Prostate gland (tissue), 2 donors: ENCODE measurements at places on chromosomes 2 and 18. TPM values are rescaled to one million over a fixed set of nuclear protein-coding genes. Genes with fewer than 3 reads are reported as not detected.

ATP5F1A gene
- total RNA-seq, result 457 TPM

POLE4 gene
- 17.2 TPM for total RNA-seq

BOLL gene
- not detected for total RNA-seq

C2orf49 gene
- total RNA-seq, result 13.1 TPM

CAPN10 gene
- total RNA-seq, result 68.4 TPM

- H3K27ac ChIP-seq, result no peak overlapping the region
- no peaks in the 10 kb centered on the region for H3K4me1 ChIP-seq
- H3K36me3 ChIP-seq, result no peaks in the 10 kb centered on the region
- H3K27me3 ChIP-seq, result no peaks in the 10 kb centered on the region
- no peak for DNase-seq
- no peak overlapping the region for H3K4me3 ChIP-seq
These were observed 26.6 kb downstream of the LRP1B start for GRCh38 chr2:142104134-142104758.

DNA sequence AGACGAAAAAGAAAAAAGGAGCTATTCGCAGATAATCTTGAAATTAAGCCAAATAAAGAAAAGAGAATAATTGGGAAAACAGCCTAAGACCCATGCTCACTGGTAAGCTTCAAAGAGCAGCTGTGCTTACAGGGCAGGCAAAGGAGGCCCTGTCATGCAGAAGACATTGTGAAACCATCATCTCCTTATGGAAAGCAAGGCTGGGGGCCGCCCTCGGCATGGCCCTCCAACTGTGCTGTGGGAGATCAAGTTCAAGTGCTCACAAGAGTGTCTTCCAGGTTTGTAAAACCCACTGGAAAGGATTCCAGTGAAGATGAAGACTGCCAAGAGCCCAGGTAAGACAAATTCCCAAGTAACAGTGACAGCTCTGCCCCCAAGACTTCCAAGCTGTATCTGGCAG, 32.2 kb downstream of the ACVR1 start:
- no peak overlapping the region for H3K27ac ChIP-seq
- no peaks in the 10 kb centered on the region for H3K27me3 ChIP-seq
- no peaks in the 10 kb centered on the region for H3K4me1 ChIP-seq
- H3K36me3 ChIP-seq, result no peaks in the 10 kb centered on the region

DNA sequence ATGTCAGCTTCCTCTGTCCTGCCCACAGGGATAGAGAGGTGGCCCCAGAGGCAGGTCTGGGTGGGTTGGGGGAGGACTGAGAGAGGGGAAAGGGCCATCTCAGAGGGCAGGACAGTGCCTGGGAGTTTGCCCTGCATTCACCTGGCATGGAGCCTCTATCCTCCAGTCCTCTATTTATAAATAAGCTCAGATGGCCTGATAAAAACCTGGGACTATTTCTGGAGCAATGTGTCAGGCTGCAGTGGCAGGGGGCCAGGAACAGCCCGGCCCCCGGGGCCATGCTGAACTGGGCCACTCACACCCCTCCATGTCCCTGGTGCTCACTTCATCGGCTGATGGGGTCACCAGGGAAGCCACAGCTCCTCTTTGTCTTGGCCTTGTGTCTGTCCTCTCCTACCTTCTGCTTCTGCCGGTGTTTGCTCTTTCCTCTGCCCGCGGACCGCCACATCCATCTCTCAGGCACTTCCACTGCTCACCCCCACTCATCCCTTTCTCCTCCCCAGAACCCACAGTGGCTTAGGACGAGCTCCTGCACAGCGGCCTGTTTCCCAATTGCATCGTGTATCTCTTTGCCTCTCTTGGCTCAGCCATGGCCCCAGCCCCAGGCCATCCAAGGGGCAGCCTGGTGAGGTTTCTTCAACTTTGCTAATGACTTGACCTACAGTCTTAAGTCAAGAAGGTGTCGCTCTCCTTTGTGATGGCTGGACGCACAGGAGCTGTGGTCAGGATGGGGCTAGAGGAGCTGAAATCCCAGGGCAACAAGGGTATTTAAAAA, 38.8 kb downstream of the SCTR start:
- H3K4me3 ChIP-seq, result no peak overlapping the region
- H3K36me3 ChIP-seq, result no peaks in the 10 kb centered on the region
- no peaks in the 10 kb centered on the region for H3K27me3 ChIP-seq
- H3K27ac ChIP-seq, result no peak overlapping the region
- no peaks in the 10 kb centered on the region for H3K4me1 ChIP-seq

DNA sequence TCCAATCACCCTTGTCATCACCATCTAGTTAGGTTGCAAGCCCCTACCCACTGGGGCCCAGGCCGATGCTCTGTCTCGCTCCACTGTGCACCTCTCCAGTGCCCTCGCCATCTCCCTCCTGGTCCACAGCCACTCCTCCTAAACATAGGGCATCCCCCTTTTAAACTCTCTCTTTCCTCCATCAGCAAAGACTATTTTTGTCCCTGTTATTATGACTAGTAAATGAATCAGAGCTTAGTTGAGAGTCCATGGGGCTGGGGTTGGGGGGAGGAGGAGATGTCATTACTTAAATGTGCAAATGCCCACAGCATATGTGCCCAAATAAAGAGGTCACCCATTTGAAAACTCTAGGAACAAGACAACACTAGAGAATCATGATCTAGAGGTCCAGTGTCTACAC, 167.4 kb downstream of the TRABD2A start:
- H3K27me3 ChIP-seq, result no peaks in the 10 kb centered on the region
- no peak overlapping the region for H3K4me3 ChIP-seq
- H3K4me1 ChIP-seq, result no peaks in the 10 kb centered on the region
- no peak for DNase-seq

- H3K27ac ChIP-seq, result no peak overlapping the region
- no peak for DNase-seq
- no peaks in the 10 kb centered on the region for H3K4me1 ChIP-seq
- H3K4me3 ChIP-seq, result no peak overlapping the region
These were observed 197.1 kb downstream of the SMAD7 start for GRCh38 chr18:48753691-48754090.

- H3K27ac ChIP-seq, result no peak overlapping the region
- H3K4me3 ChIP-seq, result no peak overlapping the region
- H3K4me1 ChIP-seq, result no peaks in the 10 kb centered on the region
These were observed 142.9 kb upstream of the MEX3C start for GRCh38 chr18:51340332-51340731.

GRCh38 chr2:177625744-177626650, 233.4 kb downstream of the AGPS start:
- DNase-seq, result no peak
- no peak overlapping the region for H3K27ac ChIP-seq
- no peaks in the 10 kb centered on the region for H3K36me3 ChIP-seq
- H3K4me1 ChIP-seq, result no peaks in the 10 kb centered on the region
- no peaks in the 10 kb centered on the region for H3K27me3 ChIP-seq
- H3K4me3 ChIP-seq, result no peak overlapping the region

- H3K4me3 ChIP-seq, result no peak overlapping the region
- H3K27ac ChIP-seq, result no peak overlapping the region
- no peaks in the 10 kb centered on the region for H3K36me3 ChIP-seq
- H3K27me3 ChIP-seq, result peaks cover 3% of the 10 kb centered on the region
These were observed 254.4 kb downstream of the ZNF521 start for GRCh38 chr18:25097569-25098056.

DNA sequence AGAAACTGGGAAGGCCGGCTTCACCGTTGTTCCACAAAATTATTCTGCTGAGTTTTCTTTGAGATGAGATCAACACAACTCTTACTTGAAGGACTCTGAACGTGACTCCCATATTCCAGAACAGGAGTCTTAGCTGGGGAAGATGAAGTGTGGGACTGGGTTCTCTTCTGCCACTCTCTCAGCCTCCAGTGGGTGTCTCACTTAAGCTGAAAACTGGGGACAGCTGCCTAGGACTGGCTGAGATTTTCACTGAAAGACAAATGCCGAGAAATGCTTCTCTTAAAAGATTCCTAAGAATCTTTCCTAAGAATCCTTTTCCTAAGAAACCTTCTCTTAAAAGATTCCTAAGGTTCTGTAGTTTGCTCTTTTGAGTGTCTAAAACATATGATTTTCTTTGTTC, 156.6 kb upstream of the LHCGR start:
- no peaks in the 10 kb centered on the region for H3K36me3 ChIP-seq
- DNase-seq, result no peak
- no peak overlapping the region for H3K27ac ChIP-seq
- H3K4me1 ChIP-seq, result no peaks in the 10 kb centered on the region

GRCh38 chr2:62467475-62468321, 38.3 kb downstream of the TMEM17 start:
- DNase-seq, result no peak
- no peaks in the 10 kb centered on the region for H3K4me1 ChIP-seq
- no peaks in the 10 kb centered on the region for H3K27me3 ChIP-seq
- H3K4me3 ChIP-seq, result no peak overlapping the region
- H3K27ac ChIP-seq, result no peak overlapping the region

GRCh38 chr2:20562540-20563225, 88.2 kb downstream of the HS1BP3 start:
- no peaks in the 10 kb centered on the region for H3K36me3 ChIP-seq
- no peak overlapping the region for H3K27ac ChIP-seq
- no peaks in the 10 kb centered on the region for H3K27me3 ChIP-seq
- H3K4me1 ChIP-seq, result no peaks in the 10 kb centered on the region

DNA sequence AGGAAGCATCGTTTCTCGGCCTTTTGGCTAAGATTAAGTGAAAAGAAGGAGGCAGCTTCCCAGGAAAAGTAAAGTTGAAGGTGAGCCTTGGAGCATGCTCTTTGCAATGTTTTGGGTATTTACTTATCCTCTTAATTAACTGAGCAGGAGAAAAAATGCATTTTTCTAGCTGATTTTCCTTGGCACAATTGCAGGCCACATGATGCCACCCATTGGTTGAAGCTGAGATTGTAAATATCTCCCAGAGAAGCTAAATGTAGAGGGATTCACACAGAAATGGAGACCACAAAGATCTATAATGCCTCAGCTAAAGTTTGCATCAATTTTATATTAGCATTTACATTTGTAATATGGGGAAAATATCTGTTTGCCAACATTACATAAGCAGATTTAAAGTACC, 294.1 kb downstream of the KCNS3 start:
- no peaks in the 10 kb centered on the region for H3K36me3 ChIP-seq
- H3K4me1 ChIP-seq, result no peaks in the 10 kb centered on the region
- no peak overlapping the region for H3K4me3 ChIP-seq
- DNase-seq, result no peak
- H3K27ac ChIP-seq, result no peak overlapping the region

DNA sequence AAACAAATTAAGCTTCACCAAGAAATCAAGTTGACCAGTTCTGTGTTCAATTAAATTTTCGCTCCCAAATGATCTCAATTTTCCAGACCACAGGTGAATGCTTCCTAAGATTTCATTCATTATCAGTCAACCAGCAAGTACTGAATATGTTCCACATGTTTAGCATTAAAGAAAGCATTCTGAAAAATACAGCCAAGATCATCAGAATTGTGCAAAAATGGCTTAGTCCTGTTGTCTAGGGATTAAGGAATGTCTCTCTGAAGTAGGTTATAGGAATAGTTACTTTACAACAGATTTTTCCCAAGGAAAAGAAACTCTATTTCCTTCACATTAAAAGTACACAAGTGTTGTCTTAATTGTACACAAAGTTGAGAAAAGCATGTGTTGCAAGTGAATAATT, 69.2 kb downstream of the NRXN1 start:
- H3K4me3 ChIP-seq, result no peak overlapping the region
- DNase-seq, result no peak
- H3K4me1 ChIP-seq, result no peaks in the 10 kb centered on the region

DNA sequence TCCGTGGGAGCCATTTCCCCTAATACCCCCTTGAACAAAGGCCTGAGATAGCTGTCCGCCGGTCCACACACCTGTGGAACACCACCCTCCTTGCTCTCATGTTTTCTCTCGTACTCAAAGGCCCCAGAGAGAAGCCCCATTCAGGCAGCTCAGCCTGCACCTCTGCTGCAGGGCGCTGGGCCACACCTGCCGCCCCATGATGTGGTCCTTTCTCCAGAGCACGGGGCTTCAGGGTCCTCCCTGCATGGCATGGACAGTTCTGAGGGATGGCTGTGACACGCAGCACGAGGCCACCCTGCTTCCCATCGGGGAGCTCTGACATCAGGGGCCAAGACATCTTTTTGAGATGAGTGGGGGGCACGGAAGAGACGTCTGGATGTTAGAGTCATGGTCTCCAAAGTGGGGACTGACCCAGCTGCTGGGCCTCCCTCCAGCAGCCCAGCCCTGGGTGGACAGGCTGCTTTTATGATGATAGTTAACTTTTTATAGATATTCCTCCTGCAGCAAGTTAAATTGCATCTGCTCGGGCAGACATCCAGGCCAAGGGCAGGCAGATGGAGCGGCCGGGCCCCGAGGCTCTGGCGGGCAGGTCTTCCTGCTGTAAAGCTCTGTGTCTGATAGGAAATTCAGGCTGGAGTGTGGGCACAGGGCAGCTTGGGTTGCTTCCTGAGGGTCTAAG, 56.7 kb downstream of the SDC1 start:
- peak; percentile 62 for DNase-seq
- no peak overlapping the region for H3K4me3 ChIP-seq
- no peaks in the 10 kb centered on the region for H3K36me3 ChIP-seq
- H3K27ac ChIP-seq, result no peak overlapping the region
- peaks cover 5% of the 10 kb centered on the region for H3K4me1 ChIP-seq

DNA sequence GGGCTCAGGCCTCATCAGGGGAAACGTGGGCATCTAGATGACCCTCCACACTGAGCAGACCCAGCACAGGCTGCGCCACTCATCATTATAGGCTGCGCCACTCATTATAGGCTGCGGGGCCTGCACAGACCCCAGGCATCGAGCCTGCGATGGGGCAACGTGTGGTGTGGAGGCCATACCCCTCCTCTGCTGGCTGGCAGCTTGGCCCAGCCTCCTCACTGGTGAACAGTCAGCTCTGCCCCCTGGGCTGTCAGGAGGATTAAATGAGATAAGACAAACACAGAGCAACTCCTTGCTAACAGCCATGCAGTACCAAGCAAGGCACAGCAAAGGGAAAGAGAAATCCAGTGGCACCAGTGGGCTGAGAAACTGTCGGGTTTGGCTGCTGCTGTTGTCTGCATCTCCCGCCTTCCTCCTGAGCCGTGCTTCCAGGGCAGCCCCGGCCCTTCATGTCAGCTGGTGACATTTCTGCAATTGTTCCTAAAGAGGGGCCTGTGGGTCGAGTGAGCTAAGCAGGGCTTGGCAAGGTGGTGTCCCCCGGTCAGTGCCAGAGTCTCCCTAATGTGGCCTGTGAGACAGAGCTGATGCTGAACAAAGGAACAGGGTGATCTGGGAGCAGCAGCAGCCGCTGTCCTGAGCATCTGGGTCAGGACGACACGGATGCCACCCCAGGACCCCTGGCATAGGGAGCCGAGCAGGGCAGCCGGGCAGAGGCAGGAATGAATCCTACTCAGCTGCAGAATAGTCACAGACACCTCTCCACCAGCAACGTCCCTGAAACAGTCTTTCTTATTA, 48.7 kb downstream of the RRM2 start:
- no peaks in the 10 kb centered on the region for H3K27me3 ChIP-seq
- no peak overlapping the region for H3K27ac ChIP-seq
- H3K4me1 ChIP-seq, result no peaks in the 10 kb centered on the region
- DNase-seq, result no peak

- no peak for DNase-seq
- no peak overlapping the region for H3K27ac ChIP-seq
- no peaks in the 10 kb centered on the region for H3K27me3 ChIP-seq
- peaks cover 2% of the 10 kb centered on the region for H3K4me1 ChIP-seq
- H3K4me3 ChIP-seq, result no peak overlapping the region
These were observed 10.7 kb downstream of the LPIN1 start for GRCh38 chr2:11757101-11757500.
